Keratinocyte (primary cell): ENCODE measurements at places on chromosomes 2 and 18.
A peak's percentile ranks its signal among the peaks of the same experiment; 100 is the strongest.

- no peak overlapping the region for H3K27ac ChIP-seq
- H3K4me1 ChIP-seq: peaks cover 4% of the 10 kb centered on the region
- no peak overlapping the region for H3K4me3 ChIP-seq
- H3K27me3 ChIP-seq: no peaks in the 10 kb centered on the region
These were observed 301.7 kb downstream of the TCF4 start for GRCh38 chr18:55286257-55286825.

GRCh38 chr2:239953418-239954061 lies 71.6 kb downstream of the NDUFA10 start:
- H3K4me1 ChIP-seq: peaks cover 5% of the 10 kb centered on the region
- no peak overlapping the region for H3K27ac ChIP-seq
- no peaks in the 10 kb centered on the region for H3K27me3 ChIP-seq

- no peaks in the 10 kb centered on the region for H3K27me3 ChIP-seq
- no peak overlapping the region for H3K27ac ChIP-seq
- DNase-seq: no peak
- no peak overlapping the region for H3K4me3 ChIP-seq
- no peaks in the 10 kb centered on the region for H3K4me1 ChIP-seq
These were observed 72.8 kb upstream of the DSEL start for GRCh38 chr18:67589325-67589724.

- H3K27ac ChIP-seq: peak overlapping the region; percentile 2
- H3K27me3 ChIP-seq: no peaks in the 10 kb centered on the region
- DNase-seq: peak; percentile 30
- H3K36me3 ChIP-seq: no peaks in the 10 kb centered on the region
These were observed 232.8 kb downstream of the MBD5 start for GRCh38 chr2:148253685-148254084.
